SK-N-SH treated with all-trans-retinoic acid at 6 μM for 48 hours (cell line): ENCODE measurements at places on chromosomes 1 and 21.

DNA sequence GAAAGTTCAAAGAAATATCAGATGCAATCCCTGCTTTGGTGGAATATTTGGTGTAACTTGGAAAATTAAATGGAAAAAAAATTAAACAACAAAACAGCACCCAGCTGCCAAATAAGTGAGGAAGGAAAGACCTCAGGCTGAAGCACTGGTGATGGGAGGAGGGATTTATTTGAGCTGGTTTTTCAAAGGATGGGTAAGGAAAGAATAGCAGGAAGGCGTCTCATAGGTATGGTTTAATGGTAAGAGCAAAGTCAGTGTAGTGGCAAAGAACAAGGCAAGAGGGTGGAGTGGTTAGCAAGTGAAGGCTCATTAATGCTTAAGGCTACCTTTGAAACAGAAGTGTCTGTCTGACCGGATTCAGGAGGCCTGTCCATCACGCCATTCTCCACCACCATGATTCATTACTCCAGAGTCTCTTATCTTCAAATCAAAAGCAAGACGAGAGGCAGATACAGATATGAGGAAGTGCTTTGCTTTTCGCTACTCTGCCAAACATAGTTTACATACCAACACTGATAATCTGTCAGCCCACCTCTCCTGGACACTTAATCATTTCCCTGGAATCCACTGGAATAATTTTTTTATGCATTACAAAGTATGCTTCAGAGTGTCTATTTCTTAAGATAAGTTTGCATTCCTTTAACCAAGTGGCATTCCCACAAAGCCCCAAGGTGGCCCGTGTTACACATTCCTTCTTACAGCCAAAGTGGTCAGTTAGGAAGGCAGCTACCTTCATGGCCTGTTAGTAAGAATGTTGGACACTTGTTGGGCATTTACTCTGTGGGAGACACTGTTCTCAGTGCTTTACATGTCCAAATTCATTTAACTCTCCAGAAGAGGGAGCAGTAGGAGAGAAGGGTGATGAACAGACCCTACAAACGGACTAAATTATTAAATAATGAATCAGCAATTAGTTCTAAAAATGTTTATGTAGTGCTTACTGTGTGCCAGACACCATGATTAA is 146.6 kb downstream of the ROR1 start:
- ATAC-seq = peak; percentile 87

GRCh38 chr21:30515681-30516080 is 13.7 kb upstream of the KRTAP19-5 start:
- no peak for ATAC-seq

DNA sequence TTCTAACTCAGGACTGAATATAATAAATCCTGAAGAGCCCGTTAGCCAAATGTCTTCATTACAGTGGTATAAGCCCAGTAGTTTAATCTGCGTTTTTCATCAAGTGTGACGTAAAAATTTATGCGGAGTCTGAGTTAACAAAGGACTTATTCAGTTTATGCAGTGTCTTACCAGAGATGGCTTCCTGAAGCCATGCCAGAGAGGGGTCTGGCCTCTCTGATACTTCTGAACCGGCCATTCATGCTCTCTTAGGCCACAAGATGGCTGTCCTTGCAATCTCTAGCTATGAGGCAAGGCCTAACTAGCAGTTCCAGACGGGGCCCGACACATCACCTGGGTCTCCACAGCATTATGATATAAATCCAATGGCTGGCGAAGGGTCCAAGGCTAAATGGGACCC is 101.4 kb downstream of the TEX35 start:
- no peak for ATAC-seq

- no peak for ATAC-seq
Measured at GRCh38 chr1:184870319-184870718, 104.0 kb downstream of the NIBAN1 start.

DNA sequence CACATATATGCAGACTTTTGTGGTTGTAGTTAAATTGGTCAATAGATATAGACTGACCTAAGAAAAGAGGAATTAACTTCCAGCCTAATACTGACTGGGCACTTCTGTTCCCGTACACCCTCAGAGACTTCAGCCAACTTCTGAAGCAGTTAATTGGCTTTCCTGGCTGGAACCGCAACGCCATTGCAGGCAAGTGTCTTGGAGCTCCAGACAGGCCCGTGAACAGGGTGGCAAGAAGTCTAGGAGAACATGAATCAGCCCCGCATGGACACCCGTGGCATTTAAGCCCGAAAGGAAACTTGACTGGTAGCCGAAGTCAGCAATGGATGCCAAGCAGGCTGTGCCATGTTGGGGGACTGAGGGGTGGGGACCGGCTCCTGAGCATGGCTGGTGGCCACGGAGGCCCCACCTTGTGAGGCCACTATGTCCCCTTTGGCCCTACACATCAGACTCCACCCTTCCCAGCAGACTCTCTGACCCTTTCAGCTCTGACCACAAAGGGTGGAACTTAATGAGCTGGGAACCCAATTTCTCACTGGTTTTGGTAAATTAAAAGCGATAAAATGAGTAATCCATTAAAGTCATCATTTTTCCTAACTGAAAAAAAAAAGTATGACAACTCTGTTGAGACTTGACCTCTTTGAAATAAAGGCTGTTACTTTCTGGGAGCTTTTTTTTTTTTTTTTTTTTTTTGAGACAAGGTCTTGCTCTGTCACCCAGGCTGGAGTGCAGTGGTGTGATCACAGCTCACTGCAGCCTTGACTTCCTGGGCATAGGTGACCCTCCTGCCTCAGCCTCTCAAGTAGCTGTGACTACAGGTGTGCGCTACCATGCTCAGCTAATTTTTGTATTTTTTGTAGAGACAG is 54.1 kb downstream of the RUNX1 start:
- no peak for ATAC-seq

GRCh38 chr1:85611856-85612255 is 31.3 kb downstream of the CCN1 start:
- peak; percentile 88 for ATAC-seq

DNA sequence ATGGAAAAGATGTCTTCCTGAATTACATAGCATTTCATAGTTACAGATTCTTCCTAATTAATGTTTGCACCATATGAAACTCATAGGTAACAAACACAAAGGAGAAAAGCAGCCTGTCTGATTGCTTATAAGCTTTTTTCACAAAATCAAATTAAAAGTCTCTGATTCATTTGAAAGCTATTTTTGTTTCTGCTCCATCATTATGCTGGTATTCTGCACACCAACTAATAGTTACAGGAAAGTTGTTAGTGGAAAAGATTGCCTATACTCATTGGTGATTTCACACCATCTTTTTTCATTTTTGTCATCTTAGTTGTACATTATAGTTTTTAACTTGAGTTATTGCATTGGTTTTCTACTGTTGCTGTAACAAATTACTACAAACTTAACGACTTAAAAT is 70.0 kb downstream of the PRKAA2 start:
- no peak for ATAC-seq

DNA sequence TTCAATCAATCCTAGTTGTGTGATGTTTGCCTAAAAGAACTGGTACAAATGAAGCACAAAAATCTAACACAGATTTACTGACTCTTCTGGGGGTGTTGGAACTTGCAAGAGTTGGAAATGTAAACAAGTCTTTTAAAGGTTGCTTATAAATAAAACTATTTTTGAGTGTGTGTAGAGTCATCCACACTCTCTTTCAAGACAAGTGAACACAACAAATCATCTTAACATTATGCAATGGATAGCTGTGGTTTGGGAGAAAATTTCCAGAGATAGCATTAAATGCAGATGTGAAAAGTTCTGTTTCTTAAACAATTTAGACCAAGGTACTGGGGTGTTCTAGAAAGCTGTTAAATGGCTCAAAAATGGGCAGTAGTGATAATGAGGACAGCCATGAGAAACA is 28.7 kb downstream of the C1orf87 start:
- ATAC-seq = no peak

- ATAC-seq = no peak
Measured at GRCh38 chr1:31444725-31445448, 31.9 kb downstream of the SERINC2 start.

DNA sequence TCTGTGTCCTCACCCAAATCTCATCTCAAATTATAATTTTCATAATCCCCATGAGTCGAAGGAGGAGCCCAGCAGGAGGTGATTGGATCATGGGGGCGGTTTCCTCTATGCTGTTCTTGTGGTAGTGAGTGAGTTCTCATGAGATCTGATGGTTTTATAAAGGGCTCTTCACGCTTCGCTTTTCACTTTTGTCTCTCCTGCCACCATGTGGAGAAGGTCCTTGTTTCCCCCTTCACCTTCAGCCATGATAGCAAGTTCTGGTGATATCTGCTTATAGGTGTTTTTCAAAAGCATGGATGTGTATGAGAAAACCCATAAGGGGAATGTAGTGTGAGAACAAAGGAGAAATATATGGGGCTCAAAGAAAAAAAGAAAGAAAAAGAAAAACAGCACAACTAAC is 405.9 kb upstream of the RGS18 start:
- ATAC-seq = no peak

DNA sequence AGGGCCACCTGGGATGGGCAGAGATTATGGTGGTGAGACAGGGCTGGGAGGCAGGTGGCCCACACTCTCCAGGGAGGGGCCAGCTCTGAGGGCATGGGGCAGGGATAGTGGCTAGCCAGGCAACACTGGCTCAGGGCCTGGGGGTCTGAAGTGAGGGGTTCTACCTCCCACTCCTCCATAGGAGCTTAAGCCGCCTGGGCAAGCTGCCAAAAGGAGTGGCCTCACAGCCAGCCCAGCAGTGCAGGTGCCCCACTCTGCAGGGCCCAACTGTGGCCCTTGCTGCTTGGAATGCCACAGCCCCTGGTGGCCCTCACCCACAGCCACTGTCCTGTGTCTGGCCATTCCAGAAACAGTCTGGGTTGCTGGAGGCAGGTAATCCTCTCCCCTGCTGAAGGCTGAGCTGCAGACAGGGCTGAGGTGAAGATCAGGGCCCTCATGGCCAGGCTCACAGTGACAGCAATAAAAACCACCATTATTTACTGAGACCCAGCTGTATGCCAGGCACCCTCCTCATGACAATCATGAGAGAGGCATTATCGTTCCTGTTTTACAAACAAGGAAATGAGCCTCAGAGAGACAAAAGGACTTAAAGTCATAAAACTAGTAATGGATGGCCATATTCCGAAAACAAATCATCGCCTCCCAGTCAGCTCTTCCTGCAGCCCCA is 31.0 kb downstream of the KIF21B start:
- ATAC-seq = no peak
